ENCODE measurements at places on chromosomes 12 and 14.

- no peak for DNase-seq
Measured at GRCh38 chr12:128606538-128606937, 217.2 kb downstream of the SLC15A4 start.

DNA sequence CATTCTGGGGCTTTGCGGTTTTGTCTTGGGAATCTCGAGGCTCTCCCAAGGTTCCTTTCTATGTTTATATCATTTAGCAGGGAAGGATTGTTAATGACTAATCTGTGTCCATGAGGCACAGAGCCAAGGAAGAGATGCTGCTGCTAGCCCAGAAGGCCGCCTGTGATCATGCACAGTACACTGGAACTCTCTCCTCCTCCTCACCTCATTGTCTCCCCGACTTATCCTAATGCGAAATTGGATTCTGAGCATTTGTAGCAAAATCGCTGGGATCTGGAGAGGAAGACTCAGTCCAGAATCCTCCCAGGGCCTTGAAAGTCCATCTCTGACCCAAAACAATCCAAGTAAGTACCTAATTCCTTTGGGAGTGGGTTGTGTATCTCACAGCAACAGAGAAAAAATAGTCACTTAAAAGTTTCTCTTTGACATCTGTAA, at the start of gene NR1H4:
Gene NR1H4 (plus strand): TSS at position 151 of the 435 bp plus-strand sequence. CDS start 19,458 bp downstream, outside the sequence.
- DNase-seq, result no peak

DNA sequence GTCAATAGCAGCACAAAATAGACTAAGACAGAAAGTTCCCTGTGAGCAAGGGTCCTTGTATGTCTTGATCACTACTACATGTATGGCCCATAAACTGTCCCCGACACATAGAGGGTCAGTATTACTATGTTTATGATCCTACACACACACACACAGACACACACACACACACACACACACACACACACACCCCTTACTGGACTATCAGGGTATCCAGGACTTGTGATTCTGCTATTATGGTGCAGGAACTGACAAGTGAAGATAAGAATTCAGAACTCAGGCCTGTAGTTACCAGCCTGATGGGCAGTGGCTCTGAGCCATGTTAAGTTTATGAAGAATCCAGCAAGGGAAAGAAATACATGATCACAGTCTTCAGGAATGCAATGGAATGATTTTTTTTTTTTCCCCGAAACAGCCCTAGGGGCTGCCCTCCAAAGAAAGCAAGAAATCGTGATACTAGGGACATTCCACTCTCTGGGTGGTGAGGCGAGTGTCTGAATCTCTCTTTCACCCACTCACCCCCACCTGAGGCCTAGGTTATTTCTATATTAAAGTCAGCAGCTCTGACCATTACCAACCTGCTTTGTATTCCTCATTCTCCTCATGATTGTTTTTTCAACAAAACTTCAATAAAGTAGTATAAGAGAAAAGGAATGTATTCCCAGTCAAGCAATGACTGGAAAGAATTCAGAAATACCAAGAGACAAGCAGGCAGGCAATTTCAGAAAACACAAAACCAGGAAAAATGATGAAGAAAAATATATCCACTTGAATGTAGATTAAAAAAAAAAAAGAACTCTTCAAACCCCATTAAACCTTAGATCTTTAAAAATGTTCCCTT, 105.8 kb downstream of the AVPR1A start:
- no peak for DNase-seq

DNA sequence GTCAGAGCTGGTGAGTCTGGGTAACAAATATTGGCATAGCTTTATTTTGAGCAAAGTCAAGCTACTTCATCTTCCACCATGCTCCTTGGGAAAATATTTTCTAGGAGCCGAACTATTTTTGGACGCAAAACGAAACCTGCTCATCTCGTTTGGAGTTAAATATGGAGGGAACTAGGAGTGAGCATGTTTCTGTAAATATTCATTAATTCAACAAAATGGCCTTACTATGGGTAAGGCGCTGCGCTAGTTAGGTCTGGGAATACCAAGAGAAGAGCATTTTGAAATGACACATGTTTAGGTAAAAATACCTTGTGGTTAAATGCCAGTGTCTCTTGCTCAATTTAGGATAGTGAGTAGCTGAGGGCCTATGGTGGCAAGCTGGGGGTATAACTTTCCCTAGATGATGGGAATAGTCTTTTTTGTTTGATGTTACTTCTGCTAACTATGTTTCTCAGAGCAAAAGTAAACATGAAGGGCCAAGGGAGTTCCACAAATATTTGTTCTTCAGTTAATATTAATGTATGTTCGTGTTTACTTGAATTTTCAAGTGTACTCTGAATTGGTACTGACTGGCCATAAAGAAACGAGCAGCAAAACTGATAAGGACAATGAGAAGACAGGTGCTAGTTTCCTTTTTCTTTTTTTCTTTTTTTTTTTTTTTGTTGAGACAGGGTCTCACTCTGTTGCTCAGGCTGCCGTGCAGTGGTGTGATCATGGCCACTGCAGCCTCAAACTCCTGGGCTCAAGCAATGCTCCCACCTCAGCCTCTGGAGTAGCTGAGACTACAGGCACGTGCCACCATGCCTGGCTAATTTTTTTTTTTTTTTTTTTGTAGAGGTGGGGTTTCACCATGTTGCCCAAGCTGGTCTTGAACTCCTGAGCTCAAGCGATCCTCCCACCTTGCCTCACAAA, 77.7 kb downstream of the MAP1LC3B2 start:
- no peak for DNase-seq

GRCh38 chr14:31881531-31882310, 195.4 kb upstream of the ARHGAP5 start:
- no peak for DNase-seq

DNA sequence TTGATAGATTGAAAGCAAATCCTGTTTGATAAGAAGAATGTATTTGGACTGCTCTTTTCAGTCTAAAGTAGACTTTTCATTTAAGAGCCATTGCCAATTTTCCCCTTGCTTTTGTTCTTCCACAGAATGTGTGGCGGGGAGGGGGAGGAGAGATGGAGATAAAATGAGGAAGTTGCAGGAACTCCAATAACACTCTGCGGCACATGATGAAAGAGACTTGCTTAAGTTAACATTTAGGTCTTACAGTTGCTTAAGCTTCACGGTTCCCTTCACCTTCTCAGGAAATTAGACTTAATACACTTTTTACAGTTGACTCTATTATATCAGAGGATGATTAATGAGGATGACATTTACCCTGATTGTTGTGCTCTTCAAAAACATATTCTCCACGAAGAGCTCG, 537.3 kb downstream of the TMTC2 start:
- DNase-seq, result no peak

GRCh38 chr14:50666772-50667683, 1.1 kb downstream of the SAV1 start:
- DNase-seq, result no peak

- DNase-seq, result no peak
Measured at GRCh38 chr14:93926873-93927799, at the start of gene FAM181A. FAM181A (plus strand) TSS chr14:93927344; CDS start chr14:93928286, 942 bp downstream.

DNA sequence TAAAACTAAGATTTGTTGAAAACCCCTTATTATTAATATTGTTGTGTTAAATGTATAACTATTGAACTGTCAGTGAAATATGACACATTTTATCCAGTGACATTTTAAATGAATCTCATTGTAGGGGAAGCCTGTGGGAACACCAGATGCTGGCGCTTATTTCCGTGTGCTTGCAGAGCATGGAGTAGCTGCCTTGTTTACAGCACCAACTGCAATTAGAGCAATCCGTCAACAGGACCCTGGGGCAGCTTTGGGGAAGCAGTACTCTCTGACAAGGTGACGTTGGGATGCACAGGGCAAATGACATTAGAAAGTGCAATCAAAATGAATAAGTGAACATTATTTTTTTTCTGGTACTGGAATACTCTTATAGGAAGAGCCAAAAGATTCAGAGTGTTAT, 96.8 kb downstream of the ACSS3 start:
- DNase-seq, result no peak

DNA sequence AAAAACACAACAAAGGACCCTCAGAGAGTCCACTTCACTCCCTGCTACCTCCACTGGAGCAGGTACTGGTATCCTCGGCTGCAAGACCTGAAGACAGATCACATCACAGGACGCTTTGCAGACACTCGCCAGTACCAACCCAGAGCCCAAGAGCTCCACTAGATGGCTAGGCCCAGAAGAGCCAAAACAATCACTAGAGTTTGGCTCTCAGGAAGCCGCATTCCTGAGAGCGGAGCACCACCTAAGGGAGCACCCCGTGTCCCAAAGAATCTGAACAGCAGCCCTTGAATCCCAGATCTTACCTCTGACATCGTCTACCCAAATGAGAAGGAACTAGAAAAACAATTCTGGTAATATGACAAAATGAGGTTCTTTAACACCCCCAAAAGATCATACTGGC, 399.8 kb downstream of the RAD51B start:
- DNase-seq, result no peak

DNA sequence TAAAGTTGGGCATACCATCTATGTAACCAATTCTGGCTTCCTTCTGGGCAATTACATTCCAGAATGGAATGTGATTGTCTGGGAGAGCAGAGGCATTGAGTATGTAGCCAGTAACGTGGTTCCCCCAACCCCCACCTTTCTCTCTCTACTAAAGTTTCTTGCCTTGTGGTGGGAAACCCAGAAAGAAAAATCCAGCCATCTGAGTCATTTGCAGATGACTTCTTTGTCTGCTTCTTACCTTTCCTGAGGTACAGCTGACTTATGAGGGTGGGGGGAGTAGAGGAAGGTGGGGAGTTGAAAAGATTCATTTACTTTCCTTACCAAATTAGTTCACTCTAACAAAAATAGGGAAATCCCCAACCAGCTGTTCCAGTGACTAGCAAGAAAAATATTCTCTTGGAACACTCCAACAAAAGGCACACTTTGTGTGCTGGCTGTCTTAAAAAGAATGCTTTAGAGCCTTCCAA, 112.1 kb upstream of the FRMD6 start:
- no peak for DNase-seq

DNA sequence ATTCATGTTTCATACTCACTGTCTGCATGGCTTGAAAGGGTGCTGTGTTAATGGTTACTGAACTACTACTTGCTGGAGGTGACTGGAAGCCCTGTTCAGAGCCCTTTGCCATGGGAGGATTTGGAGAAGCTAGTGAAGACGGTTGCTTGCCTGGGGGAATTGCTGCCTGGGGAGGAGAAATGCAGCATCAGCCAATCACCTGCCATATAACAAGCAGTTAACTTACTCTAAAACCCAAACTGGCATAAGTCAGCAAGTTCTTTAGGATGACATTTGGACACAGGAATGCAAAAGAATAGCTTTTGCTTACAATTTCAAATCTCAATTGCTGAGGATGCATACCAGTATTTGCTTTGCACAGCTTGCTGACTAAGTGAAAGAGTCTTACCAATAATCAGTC, 23.4 kb upstream of the IPO8 start:
- DNase-seq, result no peak

DNA sequence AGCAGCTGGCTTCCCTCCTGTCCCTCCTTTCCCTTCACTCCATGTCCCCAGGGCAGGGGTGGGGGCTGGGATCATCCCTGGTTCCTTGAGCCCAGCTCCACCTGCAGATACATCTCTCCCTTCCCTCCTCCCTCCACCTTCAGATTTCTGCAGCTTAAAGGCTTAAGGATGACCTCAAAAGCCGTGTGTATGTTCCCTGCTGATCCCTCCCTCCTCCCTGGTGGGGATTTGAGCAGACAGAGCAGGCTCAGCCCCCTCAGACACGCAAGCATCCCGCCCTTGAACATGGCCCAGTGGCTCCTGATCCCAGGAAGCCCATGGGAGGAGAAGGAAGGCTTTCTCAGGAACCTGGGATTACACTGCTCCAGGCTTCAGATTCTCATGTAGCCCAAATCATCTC, 82.9 kb upstream of the RIN3 start:
- DNase-seq, result no peak

DNA sequence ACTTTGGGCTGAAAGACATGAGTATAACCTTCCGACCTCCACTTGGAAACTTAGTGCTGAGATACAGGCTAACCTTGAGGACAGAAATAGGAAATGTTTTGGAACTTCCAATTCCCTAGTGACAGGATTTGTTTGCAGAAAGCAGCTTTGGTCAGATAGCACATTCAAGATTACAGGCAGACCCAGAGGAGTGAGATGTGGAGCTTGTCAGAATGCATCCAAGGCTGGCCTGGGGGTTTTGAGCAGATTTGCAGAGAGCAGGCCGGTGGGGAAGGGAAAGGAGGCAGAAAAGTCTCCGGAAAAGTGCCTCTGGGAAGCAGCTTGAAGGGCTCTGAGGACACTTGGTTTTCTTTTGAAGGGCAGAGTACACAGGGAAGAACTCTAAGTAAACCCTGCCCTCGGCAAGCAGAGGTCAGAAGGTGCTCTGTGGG, 180.3 kb downstream of the ETV6 start:
- no peak for DNase-seq

DNA sequence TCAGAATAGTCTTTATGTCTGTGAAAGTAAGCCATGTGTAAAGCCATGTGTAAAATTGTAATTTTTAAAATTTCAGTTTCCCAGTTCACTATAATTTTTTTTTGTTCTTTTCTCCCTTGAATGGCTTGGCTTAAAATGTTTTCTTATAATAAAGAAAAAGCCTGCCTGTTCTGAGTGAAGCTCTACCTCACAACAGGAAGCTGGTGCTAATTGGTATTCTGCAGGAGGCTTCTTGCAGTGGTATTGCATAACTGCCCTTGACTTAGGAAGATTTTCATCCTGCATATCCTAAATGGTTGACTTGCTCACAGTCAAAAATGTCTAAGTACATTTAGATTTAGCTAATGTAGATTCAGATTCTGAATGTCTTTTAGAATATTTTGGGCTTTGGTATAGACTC, 49.5 kb downstream of the ATP2A2 start:
- DNase-seq, result no peak

DNA sequence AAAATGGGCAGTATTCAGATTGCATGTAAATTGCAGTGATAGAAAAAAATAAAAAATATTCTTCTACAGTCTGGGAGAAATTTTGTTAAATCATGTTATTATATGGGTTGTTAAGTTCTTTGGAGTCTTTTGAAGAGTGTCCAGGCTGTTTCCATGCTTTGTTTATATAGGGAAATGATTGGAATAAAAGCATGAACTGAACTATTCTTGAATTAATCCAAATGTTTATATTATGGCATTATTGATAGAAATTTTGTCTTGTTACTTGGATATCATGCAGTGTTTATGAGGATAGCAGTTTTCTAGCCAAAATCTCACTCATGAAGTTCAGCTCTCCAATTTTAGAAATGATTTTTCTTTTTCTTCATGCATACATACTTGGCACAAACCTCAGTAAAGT, 108.2 kb upstream of the NAV3 start:
- DNase-seq, result no peak

GRCh38 chr12:94285943-94286582, 137.7 kb downstream of the PLXNC1 start:
- no peak for DNase-seq

DNA sequence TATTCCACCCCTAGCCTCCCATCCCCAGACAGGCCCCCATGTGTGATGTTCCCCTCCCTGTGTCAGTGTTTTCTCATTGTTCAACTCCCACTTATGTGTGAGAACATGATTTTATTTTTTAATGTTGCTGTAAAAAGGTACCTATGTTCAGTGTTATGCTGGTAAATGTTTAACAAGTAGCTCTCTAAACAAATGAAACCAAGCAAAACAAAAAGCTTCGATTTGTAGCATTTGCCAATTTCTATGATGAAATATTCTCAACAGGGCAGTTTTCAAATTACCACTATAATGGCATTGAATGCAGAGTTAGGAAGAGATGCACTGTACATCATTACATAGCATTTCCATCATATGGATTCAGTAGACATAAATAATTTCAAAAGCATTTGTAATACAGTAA, 410.6 kb downstream of the MDGA2 start:
- DNase-seq, result no peak

GRCh38 chr14:59159169-59159568, 29.3 kb upstream of the DAAM1 start:
- DNase-seq, result no peak

GRCh38 chr14:99810559-99810874, 17.3 kb downstream of the EML1 start:
- no peak for DNase-seq

All from CD4-positive, alpha-beta memory T cell (primary cell).